SJSA1 (cell line): ENCODE measurements at places on chromosomes 5 and 9. TPM values are rescaled to one million over a fixed set of nuclear protein-coding genes. Genes with fewer than 3 reads are reported as not detected.

DNA sequence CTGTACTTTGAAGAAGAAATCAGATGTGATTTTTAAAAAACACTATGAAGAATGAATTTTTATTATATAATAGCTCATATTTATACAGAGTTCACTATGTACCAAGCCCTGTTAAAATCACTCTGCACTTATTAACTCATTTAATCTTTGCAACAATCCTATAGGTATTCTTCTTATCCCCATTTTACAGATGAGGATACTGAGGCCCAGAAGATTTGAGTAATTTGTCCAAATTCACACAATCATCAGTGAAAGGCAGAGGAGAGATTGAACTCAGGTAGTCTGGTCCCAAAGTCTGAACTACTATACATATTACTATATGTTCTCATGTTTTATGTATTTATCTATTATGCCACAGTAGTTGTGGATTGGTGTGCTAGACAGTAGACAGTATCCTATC lies 16.1 kb downstream of the PLAC8L1 start:
- no peak overlapping the region for H3K27ac ChIP-seq
- no peaks in the 10 kb centered on the region for H3K36me3 ChIP-seq
- H3K4me1 ChIP-seq, result no peaks in the 10 kb centered on the region
- DNase-seq, result no peak
- no peak overlapping the region for H3K4me3 ChIP-seq
- H3K27me3 ChIP-seq, result no peaks in the 10 kb centered on the region

- DNase-seq, result no peak
- H3K27me3 ChIP-seq, result no peaks in the 10 kb centered on the region
- peaks cover 4% of the 10 kb centered on the region for H3K4me1 ChIP-seq
These were observed 2.3 kb downstream of the GRHPR start for GRCh38 chr9:37424686-37425297.

DNA sequence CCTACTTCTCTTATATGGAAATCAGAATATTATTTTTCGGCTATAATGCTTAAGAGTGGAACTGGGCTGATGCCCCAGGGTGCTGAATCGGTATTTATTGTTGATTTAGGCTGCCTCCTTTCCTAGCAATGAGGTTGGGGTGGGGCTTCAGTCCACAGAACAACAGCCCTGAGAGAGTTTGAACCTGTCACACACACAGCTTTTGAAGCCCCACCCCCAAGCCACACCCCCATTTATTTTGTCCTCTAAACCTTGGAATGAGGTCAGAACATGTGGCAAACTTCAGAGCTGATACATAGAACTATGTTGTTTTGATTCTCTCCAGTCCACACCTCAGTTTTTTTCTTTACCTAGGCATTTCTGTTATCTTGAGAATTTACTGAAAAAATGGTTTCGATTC lies 51.7 kb upstream of the CAMK4 start:
- no peak overlapping the region for H3K27ac ChIP-seq
- no peaks in the 10 kb centered on the region for H3K36me3 ChIP-seq
- peaks cover 6% of the 10 kb centered on the region for H3K27me3 ChIP-seq

The RASEF gene
- 0.16 TPM in 1 of 2 replicates, not detected in the other for total RNA-seq

The ADGRD2 gene
- total RNA-seq, result not detected in 2 replicates

GRCh38 chr5:154042766-154043165 lies 4.0 kb downstream of the MFAP3 start:
- DNase-seq, result no peak
- no peak overlapping the region for H3K4me3 ChIP-seq
- H3K27ac ChIP-seq, result no peak overlapping the region
- no peaks in the 10 kb centered on the region for H3K27me3 ChIP-seq
- H3K36me3 ChIP-seq, result peaks cover 22% of the 10 kb centered on the region

The TAF1L gene
- not detected in 2 replicates for total RNA-seq

The SET gene
- total RNA-seq, result 538 and 648 TPM in 2 replicates

GRCh38 chr5:120007598-120007997 lies 378.2 kb downstream of the FAM170A start:
- H3K27ac ChIP-seq, result no peak overlapping the region
- no peaks in the 10 kb centered on the region for H3K4me1 ChIP-seq
- no peaks in the 10 kb centered on the region for H3K36me3 ChIP-seq

GRCh38 chr5:74085186-74085585 lies 459.2 kb downstream of the ARHGEF28 start:
- H3K4me1 ChIP-seq, result no peaks in the 10 kb centered on the region
- H3K27me3 ChIP-seq, result no peaks in the 10 kb centered on the region
- H3K27ac ChIP-seq, result no peak overlapping the region
- DNase-seq, result no peak
- no peak overlapping the region for H3K4me3 ChIP-seq
- no peaks in the 10 kb centered on the region for H3K36me3 ChIP-seq

The IFNA14 gene
- total RNA-seq, result not detected in 2 replicates

DNA sequence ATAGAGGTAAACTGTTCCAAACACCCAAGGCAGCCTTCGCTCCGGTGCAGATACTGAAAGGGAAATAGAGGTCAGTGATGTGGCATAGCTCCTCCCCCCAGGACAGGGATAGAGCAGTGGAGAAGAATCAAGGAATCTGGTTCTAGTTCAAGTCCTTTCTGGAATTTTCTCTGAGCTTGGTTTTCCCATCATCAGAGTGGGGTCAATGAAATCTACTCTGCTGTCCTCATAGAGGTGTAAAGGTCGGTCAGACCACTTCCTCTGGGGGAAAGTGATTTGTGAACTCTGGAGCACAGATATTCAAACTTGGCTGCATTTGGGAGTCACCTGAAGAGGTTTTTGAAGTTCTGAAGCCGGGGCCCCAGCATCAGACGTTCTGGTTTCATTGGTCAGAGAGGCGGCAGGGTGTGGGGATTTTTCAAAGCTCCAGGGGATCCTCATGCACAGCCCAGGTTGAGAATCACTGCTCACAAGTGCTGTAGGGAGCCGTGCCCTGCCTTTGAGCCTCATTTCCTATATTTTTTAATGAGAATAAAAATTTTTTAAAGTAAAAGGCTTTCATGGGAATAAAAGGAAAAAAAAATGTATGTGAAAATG lies 105.7 kb upstream of the RAD23B start:
- no peaks in the 10 kb centered on the region for H3K36me3 ChIP-seq
- DNase-seq, result no peak
- no peaks in the 10 kb centered on the region for H3K27me3 ChIP-seq
- H3K4me1 ChIP-seq, result no peaks in the 10 kb centered on the region

- H3K36me3 ChIP-seq, result no peaks in the 10 kb centered on the region
- H3K4me3 ChIP-seq, result no peak overlapping the region
- peaks cover 42% of the 10 kb centered on the region for H3K4me1 ChIP-seq
- H3K27me3 ChIP-seq, result no peaks in the 10 kb centered on the region
- DNase-seq, result peak; percentile 88
These were observed 17.3 kb upstream of the XPA start for GRCh38 chr9:97714435-97714834.

GRCh38 chr5:122412966-122413365 lies 100.9 kb downstream of the SNCAIP start:
- H3K27ac ChIP-seq, result no peak overlapping the region
- no peak overlapping the region for H3K4me3 ChIP-seq
- no peak for DNase-seq
- no peaks in the 10 kb centered on the region for H3K4me1 ChIP-seq
- 0 out of 2 replicates have a peak, but pooled peaks cover 2% of the 10 kb centered on the region for H3K27me3 ChIP-seq

- H3K27ac ChIP-seq, result no peak overlapping the region
- DNase-seq, result no peak
These were observed 422.7 kb downstream of the TLE1 start for GRCh38 chr9:81266674-81267073.
